ENCODE measurements at places on chromosomes 13 and 19.

- no peak for DNase-seq
Measured at GRCh38 chr19:55443045-55443823, at the start of gene SHISA7. Gene SHISA7, minus strand, starts transcription at chr19:55443300. Its CDS starts 437 bp downstream, at chr19:55442863.

- no peak for DNase-seq
Measured at GRCh38 chr19:51490676-51491075, 10.9 kb downstream of the SIGLEC12 start.

DNA sequence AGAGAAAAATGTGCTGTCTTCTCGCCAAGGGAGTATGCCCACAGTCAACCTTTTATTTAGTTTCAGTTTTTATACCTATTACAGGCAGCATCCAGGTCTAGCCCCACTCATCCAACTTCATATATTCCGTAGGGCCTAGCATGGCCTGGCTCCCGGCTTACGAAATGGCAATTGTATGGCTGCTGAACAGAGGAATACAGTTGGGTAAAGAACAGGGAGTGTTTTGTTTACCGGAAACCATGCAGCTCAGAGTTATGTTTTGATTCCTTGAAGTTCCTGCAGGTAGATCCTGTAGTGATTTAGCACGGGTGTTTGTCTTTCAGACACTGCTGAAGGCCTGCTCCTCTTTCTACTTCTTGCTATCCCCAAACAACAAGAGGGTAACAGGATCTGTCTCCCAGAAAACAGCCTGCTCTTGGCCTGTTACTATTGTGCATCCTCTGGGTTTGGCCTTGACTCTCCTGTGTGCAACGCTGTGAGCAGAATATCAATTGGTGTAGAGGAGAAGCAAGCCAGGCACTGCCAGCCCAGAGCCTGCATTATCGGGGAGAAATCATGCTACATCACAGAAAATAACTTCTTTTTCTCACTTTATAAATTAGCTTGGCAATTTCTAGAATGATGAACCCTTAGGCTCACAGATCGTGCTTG is 32.4 kb downstream of the OLFM4 start:
- no peak for DNase-seq

GRCh38 chr13:110264685-110265275 is 42.2 kb downstream of the COL4A1 start:
- no peak for DNase-seq

DNA sequence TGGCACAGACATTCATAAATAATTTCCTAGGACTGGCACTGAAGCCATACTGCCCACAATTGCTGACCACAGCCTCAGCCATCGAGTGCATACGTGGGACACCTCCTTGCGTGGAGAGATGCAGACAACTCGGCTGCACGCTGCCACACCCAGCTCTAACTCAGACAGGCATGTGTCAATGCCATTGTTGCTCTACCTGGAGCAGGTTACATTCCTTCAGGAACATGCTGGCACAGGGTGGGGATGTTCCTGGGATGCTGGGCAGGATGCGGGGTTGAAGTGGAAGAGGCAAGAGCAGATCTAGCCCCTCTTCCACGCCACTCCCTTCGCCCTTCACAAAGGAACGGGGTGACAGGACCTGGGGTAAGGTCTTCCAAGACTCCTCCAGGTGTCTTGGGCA is 24.2 kb upstream of the SLC35E1 start:
- no peak for DNase-seq

DNA sequence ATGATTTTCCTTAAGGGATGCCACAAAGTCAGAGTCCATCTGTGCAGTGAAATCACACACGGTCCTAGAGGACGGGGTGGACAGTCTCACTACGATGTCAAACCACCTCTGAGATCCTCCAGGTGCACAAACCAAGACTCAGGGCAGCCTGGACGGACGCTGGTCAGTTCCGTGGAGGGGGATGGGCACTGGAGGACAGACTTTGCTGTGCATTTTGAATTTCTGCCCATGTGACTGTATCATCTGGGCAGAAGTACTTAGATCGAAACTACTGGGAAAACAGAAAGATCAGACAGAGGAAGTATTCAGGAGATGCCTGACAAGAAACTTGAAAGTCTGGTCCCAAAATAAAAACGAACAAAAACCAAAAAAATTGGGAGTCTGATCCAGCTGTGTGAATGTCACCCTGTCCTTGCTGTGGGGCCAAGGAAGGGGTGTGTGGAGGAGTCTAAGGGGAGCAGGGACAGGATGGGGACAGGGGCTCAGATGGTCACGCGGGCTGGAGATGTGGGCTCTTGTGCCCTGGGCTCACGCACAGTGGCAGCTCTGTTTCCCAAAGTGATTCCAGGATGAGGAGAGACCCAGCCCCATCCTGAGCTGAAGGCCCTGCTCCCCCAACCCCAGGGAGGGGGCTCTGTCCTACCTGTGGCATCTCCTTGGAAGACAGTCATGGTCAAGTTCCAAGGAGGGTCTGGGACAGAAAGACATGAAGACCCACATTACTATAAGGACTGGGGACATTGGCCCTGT is 1.5 kb downstream of the SIGLEC8 start:
- DNase-seq: no peak

DNA sequence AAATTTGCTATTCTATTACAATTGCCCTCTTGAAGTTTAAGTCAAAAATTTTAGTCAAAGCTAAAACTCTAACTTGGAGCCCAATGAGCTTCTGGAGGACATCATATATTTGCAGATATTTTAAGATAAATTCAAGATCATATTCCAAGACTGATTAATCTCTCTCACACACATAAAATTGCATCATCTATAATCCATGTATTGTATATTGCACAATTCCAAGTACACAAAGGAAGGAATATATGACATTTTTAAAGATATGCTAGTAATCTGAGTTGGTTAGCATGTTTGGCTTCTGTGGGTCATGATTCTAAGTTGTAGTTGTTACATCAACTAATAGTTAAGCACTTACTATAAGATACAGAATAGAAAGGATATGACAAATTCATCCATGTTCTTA is 53.3 kb downstream of the KCNRG start:
- DNase-seq: no peak

GRCh38 chr13:50757008-50757407 is 86.5 kb downstream of the DLEU7 start:
- DNase-seq: no peak

DNA sequence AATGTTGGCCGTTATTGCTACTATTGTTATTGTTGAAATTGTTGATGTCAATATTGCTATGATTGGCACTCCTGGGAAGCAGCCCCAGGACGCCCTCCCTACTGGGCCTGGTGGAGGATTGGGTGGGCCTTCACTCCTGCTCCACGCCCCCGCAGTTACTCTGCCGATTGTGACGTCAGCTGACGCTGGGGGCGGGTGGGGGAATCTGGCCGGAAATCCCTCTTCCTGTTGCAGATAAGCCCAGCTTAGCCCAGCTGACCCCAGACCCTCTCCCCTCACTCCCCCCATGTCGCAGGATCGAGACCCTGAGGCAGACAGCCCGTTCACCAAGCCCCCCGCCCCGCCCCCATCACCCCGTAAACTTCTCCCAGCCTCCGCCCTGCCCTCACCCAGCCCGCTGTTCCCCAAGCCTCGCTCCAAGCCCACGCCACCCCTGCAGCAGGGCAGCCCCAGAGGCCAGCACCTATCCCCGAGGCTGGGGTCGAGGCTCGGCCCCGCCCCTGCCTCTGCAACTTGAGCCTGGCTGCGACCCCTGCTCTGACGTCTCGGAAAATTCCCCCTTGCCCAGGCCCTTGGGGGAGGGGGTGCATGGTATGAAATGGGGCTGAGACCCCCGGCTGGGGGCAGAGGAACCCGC is at the start of gene ETV2:
Gene ETV2 (plus strand): TSS at position 231 of the 637 bp plus-strand sequence. CDS start 716 bp downstream, outside the sequence.
- no peak for DNase-seq

GRCh38 chr19:3968556-3969434 is 2.1 kb downstream of the DAPK3 start:
- no peak for DNase-seq

DNA sequence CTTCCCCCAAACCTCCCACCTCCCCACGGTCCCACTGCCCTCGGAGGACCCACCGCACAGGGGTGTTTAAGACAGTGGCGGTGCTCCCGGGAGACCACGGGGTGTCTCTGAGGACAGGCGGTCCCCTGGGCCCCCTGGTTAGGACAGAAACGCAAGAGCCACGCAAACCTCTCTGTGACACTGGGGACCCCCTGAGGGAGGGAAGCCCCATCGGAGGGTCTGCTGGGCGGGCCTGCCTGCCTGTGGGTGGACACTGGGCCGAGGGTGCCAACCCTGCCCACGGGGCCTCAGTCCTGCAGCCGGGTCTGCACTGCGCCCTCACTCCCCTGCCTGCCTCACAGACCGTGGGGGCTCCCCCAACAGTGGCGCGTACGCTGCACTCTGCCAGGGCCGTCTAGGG is 17.5 kb downstream of the MCF2L start:
- DNase-seq: no peak

- DNase-seq: no peak
Measured at GRCh38 chr13:46367617-46368327, 19.3 kb downstream of the RUBCNL start.

DNA sequence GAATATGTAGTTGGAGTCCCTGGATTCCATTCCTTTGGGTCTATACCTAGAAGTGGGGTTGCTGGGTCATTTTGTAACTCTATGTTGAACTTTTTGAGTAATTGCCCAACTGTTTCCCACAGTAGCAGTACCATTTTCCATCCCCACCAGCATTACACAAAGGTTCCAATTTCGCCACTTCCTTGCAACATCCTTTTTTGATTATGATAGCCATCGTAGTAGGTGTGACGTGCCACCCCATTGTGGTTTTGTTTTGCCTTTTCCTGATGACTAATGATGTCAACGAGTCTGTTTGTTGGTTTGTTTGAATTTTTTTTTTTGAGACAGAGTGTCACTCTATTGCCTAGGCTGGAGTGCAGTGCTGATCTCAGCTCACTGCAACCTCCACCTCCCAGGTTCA is 3.3 kb upstream of the PEX11G start:
- DNase-seq: no peak

DNA sequence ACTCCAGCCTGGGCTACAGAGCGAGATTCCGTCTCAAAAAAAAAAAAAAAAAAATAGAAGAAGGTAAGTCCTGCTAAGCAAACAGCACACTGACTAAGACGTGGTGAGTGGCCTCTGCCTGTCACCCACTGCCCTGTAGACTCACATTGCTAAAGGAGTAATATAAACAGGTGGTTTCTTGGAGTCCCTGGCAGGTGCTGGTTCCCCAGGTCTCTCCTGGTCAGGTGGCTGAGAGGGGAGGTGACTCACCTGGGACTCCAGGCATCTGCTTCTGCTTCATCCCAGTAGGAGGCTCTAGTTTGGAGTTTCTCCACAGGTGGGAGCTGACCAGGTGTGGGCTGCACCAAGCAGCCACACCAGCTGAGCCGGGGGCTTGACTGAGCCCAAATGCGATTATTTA is at the start of gene OR10H1:
Gene OR10H1 (minus strand): TSS at position 359 of the 400 bp plus-strand sequence. CDS start 7,627 bp downstream, outside the sequence.
- DNase-seq: no peak

DNA sequence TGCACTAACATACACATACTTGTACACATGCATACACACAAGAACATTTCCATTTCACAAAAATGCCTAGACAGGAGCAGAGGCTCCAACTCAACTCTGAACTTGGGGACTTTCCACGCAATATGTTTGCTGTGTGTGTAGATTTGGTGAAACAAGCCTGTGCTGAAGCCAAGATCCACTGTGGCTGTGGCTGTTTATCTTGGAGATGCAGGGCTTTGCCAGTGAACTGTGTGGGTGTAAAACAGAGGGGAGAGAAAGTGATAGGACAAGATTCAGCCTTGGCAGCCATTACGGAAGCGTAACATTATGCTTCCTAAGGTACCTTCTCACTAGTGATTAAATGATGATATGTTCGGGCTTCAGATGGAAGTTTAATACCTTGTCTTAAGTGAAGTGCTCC is 73.2 kb upstream of the MBNL2 start:
- no peak for DNase-seq

- DNase-seq: no peak
Measured at GRCh38 chr19:50826492-50827240, 3.1 kb upstream of the KLK1 start.

DNA sequence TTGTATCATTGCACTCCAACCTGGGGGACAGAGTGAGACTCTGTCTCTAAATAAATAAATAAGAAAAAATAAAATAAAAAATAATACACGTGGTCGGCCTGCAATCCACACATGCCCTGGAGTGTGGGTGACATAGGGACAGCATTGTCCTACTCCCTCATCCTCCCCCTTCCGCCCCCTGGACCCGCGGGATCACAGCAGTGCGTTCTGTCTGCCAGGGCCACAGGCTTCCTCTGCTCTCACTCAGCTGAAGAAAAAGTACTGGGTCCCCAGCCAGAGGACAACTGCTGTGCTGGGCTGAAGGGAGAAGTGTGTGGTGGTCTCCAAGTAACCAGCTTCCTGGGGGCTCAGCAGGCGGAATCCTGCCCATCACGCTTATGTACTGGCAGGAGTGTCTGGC is 6.3 kb downstream of the BCAT2 start:
- DNase-seq: no peak

DNA sequence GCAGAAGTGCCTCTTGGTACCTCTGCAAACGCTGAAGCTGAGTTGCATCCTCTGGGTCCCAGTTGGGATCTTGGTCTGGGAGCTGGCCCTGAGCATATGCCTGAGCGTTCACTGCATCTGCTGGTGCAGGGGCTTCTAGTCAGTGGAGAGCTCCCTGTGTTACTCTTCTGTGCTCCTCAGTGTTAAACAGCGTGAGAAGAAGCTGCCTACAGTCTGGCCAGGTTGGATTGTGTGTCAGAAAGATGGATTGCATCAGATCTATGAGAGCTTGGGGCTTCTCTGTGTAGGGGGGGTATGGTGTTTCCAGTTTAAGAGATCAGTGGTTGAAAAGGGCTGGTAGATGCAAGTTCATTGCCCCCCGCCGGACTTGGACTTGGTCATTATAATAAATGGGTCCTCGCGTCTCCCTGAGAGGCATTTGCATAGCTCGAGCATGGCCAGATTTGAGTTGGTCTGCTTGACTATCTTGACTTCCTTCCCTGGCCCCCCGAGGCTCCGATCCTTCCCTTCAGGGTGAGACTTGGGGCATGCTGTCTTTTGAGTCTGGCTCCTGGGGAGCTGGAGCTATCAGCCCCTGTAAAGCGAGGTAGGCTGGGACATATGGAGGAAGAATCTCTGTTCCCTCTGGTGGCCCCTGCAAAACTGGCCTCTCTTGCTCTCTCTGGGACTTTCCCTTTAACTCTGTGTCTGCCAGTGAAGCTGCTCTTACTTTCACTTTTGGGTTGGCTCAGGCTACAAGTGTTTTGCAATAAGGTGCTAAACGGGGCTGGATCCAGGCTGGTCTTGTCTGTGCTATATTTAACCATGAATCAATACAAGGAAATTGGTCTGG is 52.9 kb downstream of the OR10H4 start:
- DNase-seq: no peak

- peak; percentile 65 for DNase-seq
Measured at GRCh38 chr13:85148009-85148408, 651.2 kb downstream of the SLITRK6 start.

DNA sequence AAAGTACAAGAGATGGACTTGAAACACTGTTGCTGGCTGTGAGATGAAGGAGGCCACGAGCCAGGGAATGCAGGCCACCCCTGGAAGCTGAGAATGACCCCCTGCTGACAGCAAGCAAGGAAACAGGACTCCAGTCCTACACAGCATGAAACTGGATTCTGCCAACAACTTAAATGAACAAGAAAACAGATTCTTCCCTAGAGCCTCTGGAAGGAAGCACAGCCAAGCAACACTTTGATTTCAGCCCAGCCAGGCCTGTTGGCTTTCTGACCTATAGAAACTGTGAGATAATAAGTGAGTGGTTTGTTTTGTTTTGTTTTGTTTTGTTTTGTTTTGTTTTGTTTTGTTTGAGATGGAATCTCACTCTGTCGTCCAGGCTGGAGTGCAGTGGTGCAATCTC is 105.3 kb upstream of the CACNA1A start:
- no peak for DNase-seq

GRCh38 chr13:51341791-51342190 is 2.3 kb downstream of the SERPINE3 start:
- DNase-seq: no peak

- no peak for DNase-seq
Measured at GRCh38 chr13:36438594-36439483, 6.5 kb downstream of the CCNA1 start.

GRCh38 chr13:99647596-99647985 is 146.3 kb downstream of the TM9SF2 start:
- DNase-seq: no peak

Data from cerebellar nuclear complex (tissue), 1 donor.